ENCODE measurements at places on chromosomes 11 and 22. TPM values are rescaled to one million over a fixed set of nuclear protein-coding genes. Genes with fewer than 3 reads are reported as not detected.

- no peak for DNase-seq
Observed at GRCh38 chr22:30474683-30475424, 3.0 kb upstream of the SEC14L3 start.

DNA sequence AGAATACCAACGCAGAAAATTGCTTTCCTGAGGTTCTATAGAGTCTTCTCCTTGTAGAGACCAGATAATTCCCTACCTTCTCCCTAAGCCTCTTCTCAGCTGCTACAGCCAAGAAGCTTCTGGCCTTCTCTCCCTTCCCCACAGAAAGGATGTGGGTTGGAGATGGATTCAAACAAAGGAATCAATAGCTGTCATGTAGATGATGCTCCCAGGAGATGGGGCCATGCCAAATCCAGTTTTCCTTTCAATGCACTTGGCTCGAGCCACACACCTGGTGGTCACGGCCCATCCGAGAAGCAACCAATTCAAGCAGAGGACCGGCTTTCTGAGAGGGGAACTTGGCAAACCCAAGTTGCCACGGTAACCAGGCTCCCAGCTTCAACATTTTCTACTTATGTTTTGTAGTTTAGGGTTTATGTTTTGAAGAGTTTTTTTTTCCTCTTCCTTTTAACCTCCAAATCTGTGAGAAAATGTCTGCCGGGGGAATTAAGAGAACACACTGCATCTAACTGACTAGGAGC is 31.3 kb upstream of the OPCML start:
- no peak for DNase-seq

Gene CHRM4
- 0.34 TPM for total RNA-seq

DNA sequence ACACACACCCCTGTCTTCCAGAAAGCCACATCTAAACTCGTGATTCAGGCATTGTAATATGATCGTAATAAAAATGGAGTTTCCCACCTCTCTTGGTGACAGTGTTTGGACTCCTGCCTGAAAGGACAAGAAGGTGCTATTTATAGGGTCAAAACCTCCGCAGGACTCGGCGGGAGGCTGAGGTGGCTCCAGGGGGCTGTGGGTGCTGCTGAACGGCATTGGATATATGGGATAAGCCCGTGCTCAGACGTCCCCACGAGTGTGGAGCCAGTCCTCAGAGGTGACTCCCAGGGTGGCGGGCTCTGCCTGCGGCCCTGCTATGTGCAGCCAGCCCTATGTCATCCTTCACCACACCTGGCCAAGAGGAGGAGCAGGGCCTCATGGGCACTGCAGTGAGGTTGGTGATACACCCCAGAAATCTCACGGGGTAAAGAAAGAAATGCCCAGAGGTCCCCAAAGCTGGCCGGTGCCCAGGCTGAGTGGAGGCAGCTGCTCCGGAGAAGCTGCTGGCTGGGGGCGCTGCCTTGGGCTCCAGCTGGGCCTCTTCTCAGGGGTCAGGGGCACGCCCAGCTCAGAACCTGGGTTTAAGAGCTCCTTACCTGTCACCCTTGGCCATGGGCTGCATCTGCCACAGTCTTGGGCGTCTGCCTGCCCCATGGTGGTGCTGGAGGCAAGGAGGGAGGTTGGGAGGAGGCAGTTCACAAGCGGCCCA is 5.1 kb upstream of the OSBPL5 start:
- DNase-seq = no peak

- peak; percentile 72 for DNase-seq
Observed at GRCh38 chr22:32204856-32205722, at the start of gene RFPL2. RFPL2 (minus strand) TSS chr22:32205073; CDS start chr22:32202451, 2,622 bp downstream.

Gene CHRNA10
- 1.7 TPM for total RNA-seq

Measured in esophagus muscularis mucosa (tissue), 4 donors.